ENCODE measurements at places on chromosomes 13 and 19. TPM values are rescaled to one million over a fixed set of nuclear protein-coding genes. Genes with fewer than 3 reads are reported as not detected.

Gene CD79A
- not detected for total RNA-seq

Gene VSTM1
- not detected for total RNA-seq

Gene SCAMP4
- 20.6 TPM for total RNA-seq

Gene HIPK4
- total RNA-seq = under 0.01 TPM

Gene ACP7
- 0.23 TPM for total RNA-seq

Gene EDNRB
- total RNA-seq = 0.30 TPM

Gene IL4I1
- total RNA-seq = 0.23 TPM

Measured in smooth muscle cell of the coronary artery (primary cell).